ENCODE measurements at places on chromosomes 1 and 21.
A peak's percentile ranks its signal among the peaks of the same experiment; 100 is the strongest.

- no peak for DNase-seq
Observed at GRCh38 chr1:1947493-1947892, 28.4 kb upstream of the TMEM52 start.

DNA sequence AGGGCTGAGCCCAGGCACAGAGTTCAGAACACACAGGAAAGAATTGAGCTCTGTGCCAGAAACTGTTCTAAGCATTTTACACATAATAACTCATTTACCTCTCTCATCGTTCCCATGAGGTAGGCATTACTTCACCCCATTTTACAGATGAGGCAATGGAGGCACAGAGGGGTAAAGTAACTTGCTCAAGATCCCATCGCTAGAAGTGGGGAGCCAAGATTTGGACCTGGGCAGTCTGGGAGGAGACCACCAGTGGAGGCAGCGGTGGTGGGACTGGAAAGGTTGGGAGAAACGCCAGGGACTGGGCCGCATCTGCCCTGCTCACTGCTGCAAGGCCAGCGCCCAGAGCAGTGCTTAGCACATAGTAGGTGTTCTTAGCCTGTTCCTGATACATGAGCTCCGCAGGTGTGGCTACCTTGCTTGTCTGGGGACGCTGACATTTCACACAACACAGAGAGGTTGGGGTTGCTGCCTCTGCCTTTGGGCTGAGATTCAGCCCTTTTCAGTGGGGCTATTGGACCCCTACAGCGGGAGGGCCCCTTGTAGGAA, 27.8 kb upstream of the EPS8L3 start:
- no peak for DNase-seq

DNA sequence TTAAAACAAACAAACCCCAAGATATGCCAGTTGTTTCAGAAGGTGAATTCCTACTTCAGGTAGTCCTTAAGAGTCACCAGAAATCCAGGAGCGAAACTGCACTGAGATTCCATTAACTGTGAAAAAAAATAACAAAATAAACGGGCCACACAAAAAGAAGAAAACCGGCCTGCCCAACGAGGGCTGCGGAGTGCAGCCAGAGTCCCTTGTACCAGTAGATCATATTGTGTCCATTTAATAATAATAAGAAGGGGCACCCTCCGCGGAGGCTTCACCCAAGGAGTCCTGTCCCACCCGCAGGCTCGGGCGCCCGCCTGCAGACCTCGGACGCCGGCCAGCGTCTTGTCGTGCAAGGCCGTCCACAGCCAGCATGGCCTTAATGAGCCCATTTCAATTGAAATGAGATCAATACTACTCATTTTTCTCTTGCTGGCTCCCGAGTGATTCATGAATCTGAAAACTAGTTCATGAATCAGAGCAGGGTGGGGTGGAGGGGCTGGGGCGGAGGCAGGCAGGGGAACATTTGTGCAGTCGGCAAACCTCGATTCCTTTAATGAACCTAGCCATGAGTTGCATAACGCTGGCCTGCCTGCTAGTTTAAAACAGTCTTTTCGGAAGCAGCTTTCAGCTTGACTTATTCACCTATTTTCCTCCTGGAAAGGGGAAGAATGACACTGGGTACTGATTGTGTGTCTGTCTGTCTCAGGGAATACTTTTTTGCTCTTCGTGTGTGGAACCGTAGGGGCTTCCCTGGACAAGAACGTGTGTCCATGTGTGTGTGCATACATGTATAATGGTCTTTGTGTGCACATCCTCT, 113.1 kb upstream of the IRF2BP2 start:
- DNase-seq, result no peak

GRCh38 chr1:11855430-11855829, 3.3 kb downstream of the NPPB start:
- no peak for DNase-seq

DNA sequence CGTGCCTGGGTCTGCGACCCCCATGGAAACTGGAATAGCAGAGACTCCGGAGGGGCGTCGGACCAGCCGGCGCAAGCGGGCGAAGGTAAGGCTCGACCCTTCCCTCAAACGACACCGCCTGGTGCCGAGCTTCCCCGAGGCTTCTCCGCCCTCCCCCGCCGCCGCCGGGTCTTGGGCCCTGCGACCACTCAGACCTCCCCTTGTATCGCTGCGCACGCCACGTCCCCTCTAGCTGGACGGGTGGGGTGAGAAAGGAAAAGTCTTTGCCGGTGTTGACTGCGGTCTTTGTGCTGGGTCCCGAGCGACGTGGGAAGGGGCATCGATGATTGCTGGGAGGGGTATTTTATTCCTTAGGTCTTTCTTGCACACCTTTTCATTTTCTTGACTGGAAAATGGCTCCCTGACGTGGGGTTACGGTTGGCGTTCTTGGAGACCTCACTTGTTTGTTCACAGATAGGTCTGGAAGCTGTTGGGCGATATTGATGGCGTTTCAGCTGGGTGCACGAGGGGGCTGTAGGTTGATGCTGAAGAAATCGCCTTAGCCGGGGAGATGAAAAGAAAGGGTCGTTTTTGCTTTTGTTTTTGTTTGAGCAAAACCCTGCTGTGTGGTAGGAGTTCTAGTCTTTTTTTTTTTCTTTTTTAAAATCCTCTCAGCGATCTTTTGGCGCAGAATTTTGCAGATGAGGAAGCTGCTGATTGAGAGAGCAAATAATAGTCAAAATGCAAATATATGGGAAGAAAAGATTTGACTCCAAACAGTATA, 776 bp downstream of the KDM1A start:
- peak; percentile 61 for DNase-seq

DNA sequence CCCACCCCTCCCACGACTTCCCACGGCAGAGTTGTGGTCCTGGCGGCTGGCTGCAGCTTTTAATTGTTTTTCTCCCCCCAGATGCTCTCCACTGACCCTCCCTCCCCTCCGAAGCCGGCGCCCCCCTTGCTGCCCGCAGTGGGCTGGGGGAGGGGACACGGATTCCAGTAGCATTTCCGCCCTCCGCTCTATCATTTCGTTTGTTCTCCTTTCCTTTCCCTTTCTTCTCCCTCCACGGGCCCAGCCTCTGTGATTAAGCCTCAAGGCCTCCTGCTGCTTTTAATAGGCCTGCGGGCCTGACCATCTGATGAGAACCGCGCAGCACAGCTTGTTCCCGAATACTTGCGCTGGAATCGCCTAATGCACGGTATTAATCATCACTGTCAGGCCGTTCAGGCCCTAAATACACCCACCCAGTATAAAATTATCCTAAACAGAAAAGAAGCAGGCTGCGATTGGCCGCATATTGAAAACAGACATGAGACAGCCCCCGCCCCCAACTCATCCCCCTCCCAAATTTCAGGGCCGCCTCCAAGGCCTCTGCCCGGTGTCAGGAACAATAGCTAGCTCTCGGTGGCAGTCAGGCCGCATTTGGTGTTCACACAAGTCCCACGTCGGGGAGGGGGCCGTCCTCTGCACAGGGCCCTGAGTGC, 102.0 kb upstream of the ARHGEF16 start:
- no peak for DNase-seq

DNA sequence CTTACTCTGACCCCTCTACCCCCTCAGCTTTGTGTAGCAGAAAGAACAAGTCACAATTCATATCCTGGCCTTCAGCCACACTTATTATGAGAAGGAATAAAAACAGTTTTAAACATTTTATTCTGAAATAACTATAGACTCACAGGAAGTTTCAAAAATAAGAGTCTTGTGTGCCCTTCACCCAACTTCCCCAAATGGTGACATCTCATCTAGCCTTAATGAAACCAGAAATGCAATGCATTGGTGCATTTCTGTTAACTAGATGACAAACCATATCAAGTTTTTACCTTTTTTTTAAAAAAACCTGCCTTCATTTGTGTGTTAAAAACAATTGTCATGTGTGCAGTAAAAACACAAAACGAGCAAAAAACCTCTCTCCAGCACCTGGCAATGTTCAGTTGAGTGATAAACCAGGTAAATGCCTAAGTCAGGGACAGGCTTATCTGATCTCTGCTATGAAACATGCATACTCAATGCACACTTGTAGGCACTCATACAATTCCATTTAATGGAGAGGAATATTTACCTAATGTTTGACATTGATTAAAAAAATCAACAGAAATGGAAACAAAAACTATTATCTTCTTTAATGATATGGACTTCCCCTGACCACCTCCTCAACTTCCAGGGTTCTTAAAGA, 51.5 kb downstream of the SH3BGR start:
- DNase-seq, result no peak

DNA sequence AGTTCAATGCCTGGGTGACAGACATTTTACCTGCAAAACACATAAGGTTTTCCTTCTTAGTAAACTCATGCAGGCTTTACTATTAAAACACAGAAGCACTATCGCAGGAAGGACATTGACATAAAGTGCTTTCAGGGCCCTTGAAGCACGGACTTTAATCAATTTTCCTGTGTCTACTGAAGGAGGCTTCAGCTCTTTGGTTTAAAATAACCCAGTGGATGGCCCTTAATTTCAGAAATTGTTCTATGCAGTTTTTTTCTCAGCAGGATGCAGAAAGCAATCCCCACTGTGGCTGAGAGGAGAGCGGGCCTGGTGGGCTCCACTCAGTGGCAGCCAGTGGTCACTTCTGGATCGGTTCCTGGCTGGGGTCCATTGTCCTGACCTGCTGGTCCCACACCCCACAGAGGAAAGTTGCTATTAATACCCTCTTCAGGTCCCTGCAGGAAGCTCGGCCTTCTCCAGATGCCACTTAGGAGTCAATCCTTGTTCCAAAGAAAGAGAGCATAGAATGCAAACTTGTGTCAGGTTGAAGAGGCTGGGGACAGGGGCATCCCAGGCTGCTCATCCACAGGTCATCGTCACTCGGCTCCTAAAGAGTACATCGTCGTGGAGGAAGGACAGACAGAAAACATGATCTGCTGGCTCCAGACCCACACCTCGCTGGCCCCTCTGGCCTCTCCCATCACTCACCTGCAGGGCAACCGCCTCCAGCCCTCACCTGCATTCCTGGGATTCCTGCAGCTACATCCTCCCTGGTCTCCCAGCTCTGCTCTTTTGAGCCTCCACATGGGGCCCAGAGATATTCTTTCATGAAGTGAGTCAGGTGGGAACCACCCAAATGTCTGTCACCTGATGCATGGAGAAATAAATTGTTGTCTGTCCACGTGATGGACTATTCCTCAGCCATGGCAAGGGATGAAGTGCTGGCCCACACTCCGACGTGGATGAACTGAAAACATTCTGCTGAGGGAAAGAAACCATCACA, 153.1 kb downstream of the PSMG1 start:
- no peak for DNase-seq

DNA sequence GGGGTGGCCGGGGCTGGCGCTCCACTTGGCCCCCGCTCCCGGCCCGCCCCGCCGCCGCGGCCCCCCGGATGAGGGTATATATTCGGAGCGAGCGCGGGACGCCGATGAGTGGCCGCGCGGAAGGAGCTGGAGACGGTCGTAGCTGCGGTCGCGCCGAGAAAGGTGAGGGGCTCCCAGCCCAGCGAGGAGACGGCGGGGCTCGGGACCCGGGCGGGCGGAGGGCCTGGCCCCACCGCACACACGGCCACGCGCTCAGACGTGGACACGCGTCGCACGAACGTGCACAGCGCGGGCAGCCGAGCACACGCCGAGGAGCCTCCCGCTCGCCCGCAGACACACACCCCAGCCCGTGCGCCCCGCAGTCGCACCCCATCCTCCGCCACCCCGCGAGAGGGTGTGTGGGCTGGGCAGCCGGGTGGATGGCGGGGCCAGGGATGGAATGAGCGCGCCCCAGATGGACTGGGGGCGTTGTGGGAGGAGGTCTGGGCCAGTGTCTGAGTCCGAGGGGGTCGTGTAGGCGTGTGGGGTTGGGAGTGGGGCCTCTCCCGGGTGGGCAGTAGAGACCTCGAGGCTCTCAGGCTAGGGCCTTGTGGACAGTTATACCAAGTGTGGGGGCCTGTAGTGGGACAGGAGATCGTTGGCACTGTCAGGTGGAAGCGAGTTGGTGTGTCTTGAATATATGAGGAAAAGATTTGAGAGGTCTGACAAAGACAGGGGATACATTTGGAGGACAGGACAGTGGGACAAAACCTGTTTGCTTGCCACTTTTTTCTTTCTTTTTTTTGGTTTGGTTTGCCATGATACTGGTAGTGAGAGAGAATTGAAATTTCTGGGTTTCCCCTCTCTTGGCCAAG, at the start of gene UAP1:
Gene UAP1, plus strand, starts transcription at position 107 of the 854 bp plus-strand sequence. CDS start 4,347 bp downstream, outside the sequence.
- no peak for DNase-seq

DNA sequence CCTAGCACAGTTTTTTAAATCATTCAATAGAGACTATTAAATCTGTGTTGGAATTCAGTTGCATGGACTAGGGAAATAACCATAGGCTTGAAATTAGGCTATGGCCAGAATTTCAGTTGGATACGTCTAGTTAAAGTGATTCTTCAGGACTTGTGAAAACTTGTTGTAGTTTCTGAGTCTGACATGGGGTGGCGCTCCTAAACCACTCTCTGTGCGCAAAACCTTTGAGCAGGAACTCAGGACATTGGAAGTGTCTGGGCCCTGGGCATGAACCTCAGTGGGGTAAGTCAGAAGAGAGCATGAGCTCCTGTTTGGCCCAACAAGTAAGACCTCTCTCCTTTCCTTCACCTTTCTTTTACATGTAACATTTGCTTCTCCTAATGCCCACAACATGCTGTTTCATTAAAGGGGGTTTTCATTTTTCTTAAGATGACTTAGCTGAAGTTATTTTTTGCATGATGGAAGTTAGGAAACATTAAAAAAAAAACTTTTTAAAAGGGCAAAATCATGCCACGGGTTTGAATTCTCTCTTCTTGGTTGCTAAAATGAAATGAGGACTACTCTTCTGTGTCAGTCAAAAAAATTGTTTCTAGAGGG, 17.1 kb upstream of the CCDC190 start:
- DNase-seq, result peak; percentile 73

- DNase-seq, result no peak
Observed at GRCh38 chr1:47487332-47487731, 49.5 kb downstream of the FOXD2 start.

GRCh38 chr21:31136891-31137290, 98.6 kb upstream of the KRTAP19-8 start:
- no peak for DNase-seq

DNA sequence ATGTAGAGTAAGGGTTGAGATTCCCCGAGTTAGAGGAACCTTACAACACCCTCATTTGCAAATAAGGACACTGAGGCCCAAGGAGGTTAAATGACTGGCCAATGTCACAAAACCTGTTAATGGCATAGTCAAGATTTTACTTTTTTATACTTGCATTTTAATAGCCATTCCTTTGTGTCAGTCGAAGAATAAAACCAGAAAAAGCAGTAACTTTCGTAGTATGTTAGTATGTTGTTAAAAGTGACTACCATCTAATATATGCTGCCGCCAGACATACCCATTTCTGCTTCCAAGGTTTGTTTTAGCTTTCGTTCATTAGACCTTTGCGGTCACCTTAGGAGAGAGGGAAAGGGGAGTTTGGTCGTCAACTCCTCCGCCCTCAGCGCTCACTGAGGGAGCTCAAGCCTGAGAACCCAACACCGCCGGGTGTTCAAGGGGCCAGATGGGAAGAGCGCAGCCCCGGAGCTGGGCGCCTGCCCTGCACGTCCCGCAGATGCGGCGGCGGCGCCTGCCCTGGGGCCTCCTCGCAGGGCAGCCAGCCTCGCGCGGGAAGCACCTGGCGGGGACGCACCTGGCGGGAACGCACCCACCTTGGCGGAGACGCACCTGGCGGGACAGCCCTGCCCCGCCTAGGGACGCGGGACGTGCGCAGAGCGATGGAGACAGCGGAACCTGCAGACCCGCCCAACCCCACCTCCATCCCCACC, 466 bp downstream of the VPS26C start:
- peak; percentile 67 for DNase-seq

- no peak for DNase-seq
Observed at GRCh38 chr21:42263591-42264131, 44.7 kb downstream of the ABCG1 start.
